ENCODE measurements at places on chromosomes 3 and 15.
A peak's percentile ranks its signal among the peaks of the same experiment; 100 is the strongest.

DNA sequence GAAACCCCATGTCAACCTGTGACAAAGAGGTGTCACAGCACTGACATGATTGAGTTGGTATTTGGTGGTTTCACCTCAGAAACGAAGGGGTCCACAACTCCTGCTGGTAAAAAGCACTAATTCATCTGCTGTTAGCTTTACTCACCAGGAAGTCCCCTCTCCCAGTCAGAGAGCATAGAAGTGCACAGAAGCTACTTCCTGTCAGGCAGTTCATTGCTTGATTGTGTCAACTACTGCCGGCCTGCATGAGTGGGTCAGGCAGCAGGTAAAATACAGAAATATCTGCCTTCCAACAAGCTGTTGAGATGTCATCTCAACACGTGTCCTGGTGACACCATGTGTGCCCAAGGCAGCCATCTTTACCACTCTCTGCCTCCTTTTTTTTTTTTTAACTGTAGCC lies 596.6 kb upstream of the NR2F2 start:
- H3K4me3 ChIP-seq = no peak overlapping the region
- H3K27me3 ChIP-seq = no peaks in the 10 kb centered on the region
- H3K27ac ChIP-seq = no peak overlapping the region
- no peaks in the 10 kb centered on the region for H3K36me3 ChIP-seq

GRCh38 chr15:72475674-72476073 lies 1.5 kb downstream of the ARIH1 start:
- H3K4me1 ChIP-seq = peaks cover 3% of the 10 kb centered on the region
- H3K27me3 ChIP-seq = no peaks in the 10 kb centered on the region
- H3K27ac ChIP-seq = no peak overlapping the region
- peaks cover 6% of the 10 kb centered on the region for H3K36me3 ChIP-seq
- H3K4me3 ChIP-seq = peak overlapping the region; percentile 96

GRCh38 chr15:52200831-52201365 lies 9.7 kb upstream of the GNB5 start:
- no peak overlapping the region for H3K27ac ChIP-seq
- no peak for DNase-seq
- peaks cover 14% of the 10 kb centered on the region for H3K36me3 ChIP-seq
- H3K4me1 ChIP-seq = no peaks in the 10 kb centered on the region
- H3K4me3 ChIP-seq = no peak overlapping the region

GRCh38 chr3:60073228-60073627 lies 1023.4 kb upstream of the CFAP20DC start:
- H3K4me1 ChIP-seq = no peaks in the 10 kb centered on the region
- H3K27me3 ChIP-seq = no peaks in the 10 kb centered on the region
- H3K27ac ChIP-seq = no peak overlapping the region

DNA sequence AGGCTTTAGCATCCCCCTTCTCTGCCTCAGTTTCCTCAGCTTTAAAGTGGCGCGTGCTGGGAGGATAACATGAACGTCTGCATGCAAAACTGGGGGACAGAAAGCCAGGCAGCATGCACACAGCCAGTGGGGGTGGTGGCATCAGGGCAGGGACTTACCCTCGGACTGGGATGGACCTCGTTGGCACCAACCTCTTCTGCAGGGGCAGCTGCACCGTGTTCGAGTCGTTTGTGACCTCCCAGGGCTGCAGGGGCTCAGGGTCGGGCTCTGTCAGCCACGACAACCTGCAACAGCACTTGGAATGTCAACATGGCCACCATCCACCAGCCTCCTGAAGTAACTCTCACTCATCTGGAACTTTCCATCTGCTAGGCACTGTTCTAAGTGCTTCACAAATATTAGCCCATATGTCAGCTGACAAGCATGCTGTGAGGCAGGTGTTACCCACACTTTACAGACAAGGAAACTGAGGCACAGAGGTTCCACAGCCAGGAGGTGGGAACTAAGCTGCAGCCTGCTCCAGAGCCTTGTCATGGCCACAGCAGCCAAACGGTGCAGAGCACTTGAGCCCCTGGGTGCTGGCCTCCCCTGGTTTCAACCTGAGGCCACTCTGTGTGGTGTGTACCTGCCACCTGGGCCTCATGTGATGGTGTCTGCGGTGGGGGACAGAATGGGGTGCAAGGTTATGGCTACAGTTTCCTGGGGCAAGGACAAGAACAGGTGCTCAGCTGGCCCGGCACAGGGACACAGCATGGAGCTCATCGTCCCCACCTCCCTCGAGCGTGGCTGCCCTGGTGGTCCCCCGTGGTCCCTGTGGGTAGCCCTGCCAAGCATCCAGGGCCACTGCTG lies 6.7 kb downstream of the C3orf22 start:
- no peaks in the 10 kb centered on the region for H3K27me3 ChIP-seq
- H3K27ac ChIP-seq = no peak overlapping the region
- no peak for DNase-seq

DNA sequence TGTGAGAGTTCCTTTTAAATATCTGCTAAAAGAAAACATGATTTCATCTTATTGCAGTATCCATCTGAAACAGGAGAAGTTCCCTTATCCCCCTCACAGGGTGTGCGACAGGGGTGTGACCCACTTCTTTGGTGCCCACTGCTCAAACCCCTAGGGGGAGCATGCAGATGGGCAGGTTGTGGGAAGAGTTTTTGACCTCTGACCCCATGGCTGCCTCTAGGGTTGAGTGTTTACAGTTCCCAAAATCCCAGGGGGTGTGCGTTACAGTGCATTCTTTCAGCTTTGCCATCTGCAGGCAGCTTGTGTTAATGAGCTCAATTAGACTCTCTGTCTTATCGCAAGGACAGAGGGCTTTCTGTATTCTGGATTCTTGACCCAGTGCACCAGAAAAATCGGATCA lies 443.2 kb upstream of the FRG2C start:
- DNase-seq = no peak
- H3K4me3 ChIP-seq = no peak overlapping the region
- H3K27me3 ChIP-seq = no peaks in the 10 kb centered on the region
- no peak overlapping the region for H3K27ac ChIP-seq
- no peaks in the 10 kb centered on the region for H3K4me1 ChIP-seq

DNA sequence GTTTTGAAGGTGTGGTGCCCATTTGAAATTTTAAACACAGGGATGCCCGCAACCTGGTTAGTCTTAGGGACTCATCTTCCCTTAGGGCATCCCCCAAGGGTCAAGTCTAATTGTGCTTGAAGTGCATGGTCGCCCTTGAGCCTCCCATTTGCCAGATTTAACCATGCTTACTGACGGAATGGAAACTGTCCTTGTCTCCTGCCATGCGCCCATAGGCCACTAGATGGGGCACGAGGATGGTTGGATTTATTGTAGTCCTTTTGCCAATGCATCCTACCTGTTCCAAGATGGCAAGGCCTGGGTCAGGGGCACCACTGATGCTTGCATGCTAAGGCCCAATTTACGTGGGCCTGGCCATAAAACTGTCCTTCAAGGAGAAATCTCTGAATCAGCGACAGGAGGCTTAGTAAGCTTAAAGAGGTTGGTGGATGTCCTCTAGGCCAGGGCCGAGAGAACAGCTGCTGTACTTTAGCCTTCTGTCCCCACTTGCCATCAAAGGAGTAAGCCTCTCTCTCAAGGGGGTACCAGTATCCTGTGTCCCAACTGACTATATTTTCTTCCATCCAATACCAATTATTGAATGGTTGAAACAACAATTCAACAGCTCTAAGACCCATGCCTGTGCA lies 355.4 kb downstream of the OTOL1 start:
- H3K4me3 ChIP-seq = no peak overlapping the region
- no peaks in the 10 kb centered on the region for H3K27me3 ChIP-seq
- H3K4me1 ChIP-seq = no peaks in the 10 kb centered on the region

DNA sequence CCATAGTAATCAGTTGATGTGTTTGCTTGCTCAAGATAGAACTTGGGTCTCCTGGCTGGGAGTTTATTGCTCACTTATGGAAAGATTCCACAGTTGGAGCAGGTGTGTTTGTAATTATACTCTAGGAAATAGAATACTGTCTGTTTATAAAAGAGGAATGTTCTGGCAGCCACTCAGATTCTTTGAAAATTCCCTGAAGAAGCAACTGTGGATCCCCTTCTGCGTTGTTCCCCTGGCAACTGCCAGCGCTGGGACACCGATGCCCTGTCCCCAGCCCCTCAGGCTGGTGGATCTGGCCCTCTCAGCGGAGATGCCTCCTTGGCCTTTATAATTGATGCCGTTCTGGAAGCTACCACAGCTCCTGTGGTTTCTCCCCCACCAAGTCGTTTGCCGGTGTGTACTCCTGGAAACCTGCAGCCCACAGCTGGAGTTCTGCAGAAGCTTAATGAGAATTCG lies 225.9 kb downstream of the ITPR1 start:
- no peaks in the 10 kb centered on the region for H3K36me3 ChIP-seq
- no peak overlapping the region for H3K27ac ChIP-seq
- H3K4me3 ChIP-seq = no peak overlapping the region
- H3K4me1 ChIP-seq = no peaks in the 10 kb centered on the region

- peaks cover 28% of the 10 kb centered on the region for H3K4me1 ChIP-seq
- no peak overlapping the region for H3K4me3 ChIP-seq
- H3K27ac ChIP-seq = no peak overlapping the region
- H3K27me3 ChIP-seq = no peaks in the 10 kb centered on the region
- no peak for DNase-seq
Measured at GRCh38 chr3:184631472-184631861, 69.9 kb downstream of the EPHB3 start.

- no peaks in the 10 kb centered on the region for H3K27me3 ChIP-seq
- no peak overlapping the region for H3K4me3 ChIP-seq
- no peaks in the 10 kb centered on the region for H3K36me3 ChIP-seq
- no peaks in the 10 kb centered on the region for H3K4me1 ChIP-seq
- peak; percentile 5 for DNase-seq
Measured at GRCh38 chr15:62241135-62241770, 76.2 kb upstream of the C2CD4B start.

DNA sequence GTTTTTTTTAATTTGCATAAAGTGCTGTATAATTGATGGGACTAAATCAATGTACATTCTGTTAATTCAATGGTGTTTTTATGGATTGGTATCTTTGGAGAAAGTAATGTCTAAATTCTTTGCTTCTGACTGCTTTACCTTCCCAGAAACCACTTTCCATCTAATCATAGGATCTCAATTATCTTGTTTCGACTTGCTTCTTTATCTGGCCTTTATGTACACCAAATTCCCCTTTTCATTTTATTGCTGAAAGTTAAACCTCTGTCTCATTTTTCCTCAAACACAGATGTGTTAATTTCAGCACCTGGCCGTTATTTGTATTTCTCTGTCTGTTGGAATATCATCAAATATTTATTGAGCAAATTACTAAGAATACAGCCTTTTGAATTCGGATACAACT lies 287.3 kb upstream of the GBE1 start:
- no peak for DNase-seq
- H3K4me3 ChIP-seq = no peak overlapping the region
- no peaks in the 10 kb centered on the region for H3K4me1 ChIP-seq
- H3K27ac ChIP-seq = no peak overlapping the region

DNA sequence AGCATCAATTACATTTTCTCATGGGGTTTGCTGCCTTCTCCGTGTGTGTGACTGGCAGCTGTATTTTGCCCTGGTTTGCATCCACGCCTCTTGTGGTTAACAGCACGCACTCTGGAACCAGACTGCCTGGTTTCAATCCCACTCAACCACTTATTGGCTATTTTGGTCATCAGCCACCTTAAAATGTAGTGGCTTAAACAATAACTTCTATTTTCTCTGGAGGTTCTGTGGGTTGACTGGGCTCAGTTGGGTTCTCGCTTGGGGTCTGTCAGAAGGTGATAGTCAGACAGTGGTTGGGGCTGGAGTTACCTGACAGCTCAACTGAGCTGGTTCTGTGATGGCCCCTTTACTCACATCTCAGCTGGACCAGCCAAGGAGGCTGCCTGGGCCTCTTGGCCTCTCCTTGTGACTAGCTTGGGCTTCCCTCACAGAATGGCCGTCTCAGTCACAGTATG lies 36.8 kb downstream of the EHD4 start:
- H3K36me3 ChIP-seq = peaks cover 2% of the 10 kb centered on the region
- H3K4me1 ChIP-seq = no peaks in the 10 kb centered on the region
- no peak overlapping the region for H3K4me3 ChIP-seq
- H3K27me3 ChIP-seq = no peaks in the 10 kb centered on the region
- DNase-seq = no peak

- H3K36me3 ChIP-seq = no peaks in the 10 kb centered on the region
- H3K27ac ChIP-seq = no peak overlapping the region
- DNase-seq = no peak
- H3K27me3 ChIP-seq = no peaks in the 10 kb centered on the region
Measured at GRCh38 chr3:181690769-181691168, 21.0 kb upstream of the SOX2 start.

DNA sequence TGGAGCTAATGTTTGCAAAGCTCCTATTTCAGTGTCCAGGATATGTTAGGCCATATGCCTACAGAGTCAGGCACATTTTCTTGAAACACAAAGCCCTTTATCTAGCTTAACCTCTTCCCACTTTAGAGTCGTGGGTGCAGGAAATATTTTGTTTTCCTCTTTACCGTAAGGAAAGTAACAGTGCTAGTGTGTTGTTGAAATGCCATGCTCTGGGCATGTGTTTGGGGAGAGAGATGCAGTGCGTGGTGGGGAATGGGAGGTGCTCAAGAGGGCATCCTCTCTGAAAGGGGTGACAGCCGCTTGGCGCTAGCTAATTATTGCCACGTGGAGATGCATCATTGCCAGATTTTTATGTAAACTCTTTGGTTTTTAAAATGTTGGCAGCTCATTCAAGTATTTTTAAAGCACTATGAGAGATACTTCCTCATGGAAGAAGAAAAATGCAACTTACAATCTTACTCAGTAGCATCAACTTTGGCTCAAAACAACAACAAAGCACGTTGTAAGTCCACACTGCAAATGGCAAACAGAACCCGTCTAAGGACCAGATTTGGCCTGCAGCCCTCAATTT lies 152.6 kb downstream of the LPP start:
- no peak overlapping the region for H3K4me3 ChIP-seq
- no peaks in the 10 kb centered on the region for H3K27me3 ChIP-seq
- peaks cover 10% of the 10 kb centered on the region for H3K36me3 ChIP-seq
- H3K4me1 ChIP-seq = peaks cover 2% of the 10 kb centered on the region
- DNase-seq = no peak

- H3K36me3 ChIP-seq = no peaks in the 10 kb centered on the region
- peaks cover 4% of the 10 kb centered on the region for H3K27me3 ChIP-seq
- H3K27ac ChIP-seq = no peak overlapping the region
- H3K4me1 ChIP-seq = no peaks in the 10 kb centered on the region
- no peak overlapping the region for H3K4me3 ChIP-seq
Measured at GRCh38 chr3:192482391-192482790, 244.9 kb downstream of the FGF12 start.

DNA sequence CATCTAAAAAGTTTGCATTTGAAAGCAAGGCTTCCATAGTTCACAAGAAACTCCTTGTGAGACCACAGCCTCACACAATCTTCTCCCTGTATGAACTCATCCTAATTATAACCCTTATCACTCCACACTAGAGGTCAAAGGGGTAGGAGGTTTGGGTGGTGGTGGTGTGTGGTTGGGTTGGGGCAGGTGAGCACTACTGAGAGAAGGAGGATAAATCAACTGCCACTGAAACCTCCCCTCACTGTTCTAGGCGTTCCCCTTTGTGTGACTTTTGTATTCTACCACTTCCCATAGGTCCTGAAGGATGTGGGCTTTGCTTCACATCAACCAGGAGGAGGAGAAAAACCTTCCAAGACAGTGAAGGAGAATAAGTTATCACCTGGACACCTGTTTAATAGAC lies 6.4 kb upstream of the AGBL1 start:
- no peak for DNase-seq
- H3K27me3 ChIP-seq = no peaks in the 10 kb centered on the region
- H3K36me3 ChIP-seq = no peaks in the 10 kb centered on the region
- peaks cover 11% of the 10 kb centered on the region for H3K4me1 ChIP-seq
- H3K27ac ChIP-seq = no peak overlapping the region

Measured in neuronal stem cell (in vitro differentiated cells).